Omental fat pad (tissue), 4 donors: ENCODE measurements at places on chromosomes 2 and 18. TPM values are rescaled to one million over a fixed set of nuclear protein-coding genes. Genes with fewer than 3 reads are reported as not detected.

Gene B4GALT6
- total RNA-seq: 5.8 TPM

Gene SLC11A1
- total RNA-seq: 218 TPM

DNA sequence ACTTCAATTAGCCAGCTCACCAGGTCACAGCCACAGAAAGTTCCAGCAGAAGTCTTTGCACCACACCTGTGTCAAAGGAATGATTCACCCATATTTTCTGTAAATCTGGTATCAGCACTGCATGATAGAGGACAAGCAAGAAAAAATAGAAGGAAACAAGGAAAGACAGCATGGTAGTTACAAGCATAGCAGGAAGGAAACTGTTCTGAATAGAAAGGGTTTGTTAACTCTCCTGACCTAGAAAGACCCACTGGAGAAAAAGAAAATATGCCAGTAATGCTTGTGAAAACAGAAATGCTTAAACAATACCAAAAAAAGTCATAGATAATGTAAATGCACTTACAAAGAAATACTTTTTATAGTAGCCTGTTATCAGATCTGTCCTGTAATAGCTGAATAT lies 40.8 kb downstream of the SCRN3 start:
- no peak for DNase-seq

GRCh38 chr2:115654362-115654761 lies 1211.9 kb downstream of the DPP10 start:
- DNase-seq: no peak

- DNase-seq: no peak
These were observed 113.3 kb downstream of the FAM210A start for GRCh38 chr18:13613099-13613498.

Gene TXNDC2
- total RNA-seq: not detected

Gene KCNE4
- 1.9 TPM for total RNA-seq

Gene IDH1
- total RNA-seq: 117 TPM

Gene LANCL1
- total RNA-seq: 27.9 TPM

Gene WNT10A
- total RNA-seq: 0.36 TPM

DNA sequence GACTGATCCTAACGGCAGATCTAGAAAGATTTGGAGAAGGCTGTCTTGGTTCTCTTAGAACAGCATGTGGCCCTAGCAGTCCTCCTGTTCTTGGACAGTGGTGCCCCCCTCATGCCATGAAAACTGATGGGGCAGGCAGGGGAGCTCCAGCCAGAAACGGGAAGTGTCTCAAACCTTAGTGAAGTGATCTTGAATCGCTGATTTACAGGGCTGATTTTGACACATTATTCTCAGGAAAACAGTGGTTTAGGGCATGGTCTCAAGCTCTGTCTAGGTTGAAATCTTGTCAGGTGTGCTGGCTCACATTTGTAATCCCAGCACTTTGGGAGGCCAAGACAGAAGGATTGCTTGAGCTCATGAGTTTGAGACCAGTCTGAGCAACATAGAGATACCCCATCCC lies 37.8 kb downstream of the SRSF7 start:
- no peak for DNase-seq

Gene DLX2
- not detected for total RNA-seq

- no peak for DNase-seq
These were observed 37.7 kb upstream of the RNF103 start for GRCh38 chr2:86661333-86661732.

GRCh38 chr2:43874776-43875451 lies 36.1 kb downstream of the ABCG8 start:
- DNase-seq: no peak

Gene PROKR1
- total RNA-seq: 1.7 TPM

Gene UGT1A9
- not detected for total RNA-seq

Gene STARD6
- total RNA-seq: not detected

GRCh38 chr2:17319090-17319489 lies 199.2 kb downstream of the RAD51AP2 start:
- no peak for DNase-seq

Gene SLC5A7
- not detected for total RNA-seq

GRCh38 chr18:14179306-14179705 lies 47.1 kb upstream of the ZNF519 start:
- no peak for DNase-seq

DNA sequence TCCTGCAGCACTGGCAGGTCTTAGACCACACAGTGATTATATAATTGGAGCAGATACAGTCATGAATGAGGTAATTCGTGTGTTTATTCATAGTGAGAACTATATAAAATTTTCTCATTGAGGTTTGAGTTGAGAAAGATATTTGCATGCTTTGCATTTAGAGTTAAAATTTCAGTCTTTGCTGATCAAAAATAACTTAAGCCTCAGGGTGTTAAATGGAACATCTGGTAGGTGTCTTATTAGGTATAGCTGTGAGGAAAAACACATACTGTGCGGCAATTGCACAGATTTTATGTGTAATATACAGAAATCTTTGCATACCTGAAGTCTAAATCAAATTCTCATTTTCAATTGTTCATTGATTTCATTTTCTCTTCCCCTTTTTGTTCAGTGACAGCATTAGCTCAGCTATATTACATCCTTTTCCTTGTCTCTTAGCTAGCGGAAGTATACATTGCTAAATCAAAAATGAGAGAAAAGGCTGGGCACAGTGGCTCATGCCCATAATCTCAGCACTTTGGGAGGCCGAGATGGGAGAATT lies 21.2 kb downstream of the GORASP2 start:
- DNase-seq: no peak

DNA sequence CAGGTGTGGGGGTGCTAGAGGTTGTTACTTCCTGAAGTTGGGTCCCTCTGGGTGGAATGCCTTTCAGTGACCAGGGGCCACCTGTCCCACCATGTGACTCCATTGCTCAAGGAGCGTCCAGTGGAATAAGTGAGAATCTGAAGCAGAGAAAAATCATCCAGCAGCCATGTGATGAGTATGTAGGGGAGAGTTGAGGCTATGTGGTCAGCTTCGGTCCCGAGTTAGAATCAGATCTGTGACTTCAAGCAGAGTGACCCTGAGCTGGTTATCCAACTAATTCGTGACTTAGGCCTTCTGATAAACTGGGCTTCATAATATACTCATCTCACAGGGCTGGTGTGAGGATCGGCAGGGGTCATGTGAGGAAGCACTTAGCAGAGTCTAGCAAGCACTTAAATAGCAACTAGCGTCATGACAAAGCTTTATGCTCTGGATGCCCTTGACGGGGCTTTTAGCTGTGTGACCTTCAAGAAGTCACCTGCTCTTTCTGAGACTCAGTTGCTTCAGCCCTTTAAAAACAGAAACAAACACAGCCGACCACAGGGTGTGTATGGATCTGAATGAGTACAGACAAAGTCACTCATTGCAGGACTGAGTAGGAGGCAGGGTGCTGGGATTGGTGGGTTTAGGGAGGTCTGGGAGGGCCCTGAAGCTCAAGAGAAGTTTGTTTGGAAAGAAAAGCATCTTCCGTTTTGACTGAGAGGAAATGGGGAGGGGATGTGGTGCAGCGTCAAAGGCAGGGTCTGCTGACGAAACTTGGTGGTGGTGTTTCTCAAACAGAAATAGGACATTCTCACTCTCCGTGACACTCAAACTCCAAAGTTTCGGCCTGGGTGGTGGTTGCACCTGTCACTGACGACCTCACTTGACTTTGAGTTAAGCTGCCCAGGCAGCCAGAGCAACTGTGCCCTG lies 264.0 kb upstream of the CXCR4 start:
- DNase-seq: no peak

DNA sequence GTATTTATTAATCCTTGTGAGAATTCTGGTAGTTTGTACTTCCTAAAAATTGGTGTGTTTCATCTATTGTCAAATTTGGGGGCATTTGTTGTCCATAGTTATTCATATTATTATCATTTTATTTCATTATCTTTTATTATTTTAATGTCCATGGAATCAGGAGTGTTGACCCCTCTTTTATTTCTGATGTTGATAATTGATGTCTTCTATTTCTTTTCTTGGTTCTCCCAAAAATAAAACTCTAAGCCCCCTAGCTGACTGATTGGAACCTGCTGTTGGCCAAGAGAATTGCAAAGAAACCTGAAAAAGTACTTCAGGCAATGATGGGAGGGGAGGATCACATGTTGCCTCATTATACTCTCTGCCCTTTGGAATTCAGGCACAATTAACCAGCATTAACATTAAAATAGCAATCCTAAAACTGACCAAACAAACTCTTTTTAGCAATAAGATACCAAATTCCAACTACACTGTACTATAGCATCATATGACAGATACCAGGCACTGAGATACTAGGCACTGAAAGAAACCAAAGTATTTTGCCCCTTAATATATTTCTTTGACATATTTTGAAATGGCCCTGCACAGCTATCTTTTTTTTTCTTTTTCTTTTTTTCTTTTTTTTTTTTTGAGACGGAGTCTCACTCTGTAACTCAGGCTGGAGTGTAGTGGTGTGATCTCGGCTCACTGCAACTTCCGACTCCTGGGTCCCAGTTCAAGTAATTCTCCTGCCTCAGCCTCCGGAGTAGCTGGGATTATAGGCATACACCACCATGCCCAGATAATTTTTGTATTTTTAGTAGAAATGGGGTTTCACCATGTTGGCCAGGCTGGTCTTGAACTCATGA lies 1097.2 kb upstream of the CNTNAP5 start:
- DNase-seq: no peak

Gene SGPP2
- total RNA-seq: 4.6 TPM

DNA sequence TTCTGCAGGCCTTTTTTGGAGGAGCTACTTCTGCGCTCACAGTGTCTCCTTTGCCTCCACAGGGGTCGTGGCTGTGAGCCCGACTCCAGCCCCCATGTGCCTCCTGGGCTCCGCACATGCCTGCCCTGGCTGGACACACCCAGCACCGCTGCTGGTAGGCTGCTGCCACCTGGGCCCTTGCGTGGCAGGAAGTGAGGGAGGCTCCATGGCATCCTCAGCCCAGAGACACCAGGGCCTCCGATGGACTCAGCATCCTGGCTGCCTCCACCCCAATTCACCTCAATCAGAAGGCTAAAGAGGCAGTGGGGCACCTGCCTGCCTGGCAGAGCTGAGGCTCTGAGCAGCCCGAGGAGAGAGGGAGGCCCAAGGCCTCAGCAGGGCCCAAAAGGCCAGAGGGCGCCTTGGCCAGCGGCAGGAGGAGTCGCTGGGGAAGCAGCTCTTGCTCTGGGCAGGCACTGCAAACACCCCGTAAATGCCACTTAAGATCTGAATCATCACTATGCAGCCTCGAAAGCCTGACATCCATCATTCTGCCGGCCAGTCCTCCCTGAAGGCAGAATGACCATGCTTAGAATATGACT lies 68.3 kb upstream of the OTOS start:
- no peak for DNase-seq

Gene TUBA3D
- not detected for total RNA-seq

DNA sequence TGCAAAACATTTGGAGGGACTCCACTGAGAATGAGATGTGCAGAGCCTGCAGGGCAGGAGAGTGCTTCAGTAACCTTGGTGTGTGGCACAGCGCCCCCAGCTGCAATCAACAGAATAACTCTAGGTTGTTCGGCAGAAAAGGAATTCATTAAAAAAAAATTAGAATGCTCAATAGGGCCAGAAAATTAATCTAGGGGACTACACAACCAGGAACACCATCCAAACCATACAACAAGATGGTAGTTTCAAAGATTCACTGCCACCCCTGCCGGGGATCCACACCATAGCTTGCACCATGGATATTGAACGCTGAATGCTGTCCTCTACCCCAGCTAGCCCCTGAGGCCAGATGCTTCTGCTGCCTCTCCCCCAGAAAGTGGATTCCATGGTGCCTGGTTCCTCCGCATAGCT lies 50.1 kb downstream of the THUMPD2 start:
- no peak for DNase-seq

DNA sequence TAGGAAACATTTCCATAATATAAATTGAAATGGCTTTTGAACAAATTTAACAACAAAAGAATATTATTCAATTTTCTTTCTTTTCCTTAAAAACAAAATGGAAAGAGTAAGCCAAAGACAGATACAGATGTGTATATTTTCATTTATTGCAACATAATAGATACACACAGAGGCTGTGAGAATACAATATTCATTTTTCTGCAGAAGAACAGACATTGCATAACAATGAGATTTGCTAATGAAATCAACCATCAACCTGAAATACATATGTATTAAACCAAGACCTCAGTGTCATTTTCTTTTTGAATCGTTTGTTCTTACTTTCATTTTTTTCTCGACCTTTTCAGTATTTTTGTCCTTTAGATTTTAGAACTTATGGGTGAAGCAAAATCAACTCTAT lies 95.1 kb downstream of the BAZ2B start:
- DNase-seq: no peak

- DNase-seq: no peak
These were observed 1.3 kb downstream of the MGAT4A start for GRCh38 chr2:98729652-98730051.

Gene HOXD11
- not detected for total RNA-seq

DNA sequence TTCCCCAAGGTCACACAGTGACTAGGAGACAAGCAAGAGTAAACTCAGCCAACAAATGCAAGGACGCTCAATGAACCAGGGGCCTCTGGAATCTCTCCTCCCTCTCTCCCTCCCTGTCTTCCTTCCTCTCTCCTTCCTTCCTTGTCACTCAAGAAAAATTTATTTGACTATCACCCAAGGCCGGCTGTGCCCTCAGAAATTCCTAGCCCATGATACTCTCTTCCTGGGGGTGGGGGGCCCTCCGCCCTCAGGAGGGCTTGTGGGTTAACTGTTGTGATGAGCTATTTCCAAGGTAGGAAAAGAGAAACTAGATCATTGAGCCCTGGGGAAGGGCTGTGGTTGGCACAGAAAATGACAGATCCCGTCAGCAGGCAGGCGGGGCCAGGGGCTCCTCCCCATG lies 21.7 kb downstream of the INHBB start:
- no peak for DNase-seq

- DNase-seq: no peak
These were observed 140.9 kb downstream of the DYM start for GRCh38 chr18:49319590-49319989.

Gene HOXD9
- 2.6 TPM for total RNA-seq

- no peak for DNase-seq
These were observed 121.5 kb upstream of the SPATS2L start for GRCh38 chr2:200184748-200185627.

DNA sequence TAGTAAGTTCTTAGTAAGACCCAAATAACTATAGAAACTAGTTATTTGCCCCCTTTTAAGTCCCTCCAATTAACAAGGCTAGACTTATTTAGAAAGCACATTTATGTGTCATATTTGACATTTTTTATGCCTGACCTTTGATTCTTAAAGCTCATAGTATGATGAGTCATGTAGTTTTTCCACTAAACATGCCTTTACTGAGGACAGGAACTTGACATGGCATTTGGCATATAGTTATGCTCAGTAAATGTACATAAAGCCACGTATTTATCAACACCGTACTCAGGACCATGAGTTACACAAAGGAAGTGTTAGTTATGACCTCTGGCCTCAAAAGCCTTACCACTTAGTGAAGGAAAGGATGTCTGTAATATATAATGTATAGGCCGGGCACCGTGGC lies 78.9 kb downstream of the GNAL start:
- DNase-seq: no peak
